ENCODE measurements at places on chromosomes 7 and 10.

DNA sequence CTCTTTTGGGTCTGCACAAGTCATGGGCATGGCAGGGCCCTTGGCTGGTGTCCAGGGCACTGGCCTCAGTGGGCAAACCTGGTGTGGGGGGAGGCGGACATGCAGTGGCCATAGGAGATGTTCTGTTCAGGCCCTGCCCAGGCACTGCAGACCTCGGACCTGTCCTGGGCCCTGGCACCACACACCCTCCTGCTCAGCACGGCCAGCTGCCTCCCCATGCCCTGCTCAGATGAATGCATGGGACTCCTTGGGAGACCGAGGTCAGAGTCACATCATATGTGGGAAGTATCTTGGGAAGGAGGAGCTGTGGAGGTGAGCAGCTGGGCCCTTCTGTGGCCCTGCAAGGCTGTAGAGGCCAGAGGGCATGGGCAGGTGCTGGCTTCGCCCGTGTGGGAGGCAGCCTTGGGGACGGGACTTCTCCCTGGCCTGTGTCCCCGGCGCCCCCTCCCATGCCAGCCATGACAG, 130.8 kb downstream of the VIPR2 start:
- DNase-seq, result no peak

DNA sequence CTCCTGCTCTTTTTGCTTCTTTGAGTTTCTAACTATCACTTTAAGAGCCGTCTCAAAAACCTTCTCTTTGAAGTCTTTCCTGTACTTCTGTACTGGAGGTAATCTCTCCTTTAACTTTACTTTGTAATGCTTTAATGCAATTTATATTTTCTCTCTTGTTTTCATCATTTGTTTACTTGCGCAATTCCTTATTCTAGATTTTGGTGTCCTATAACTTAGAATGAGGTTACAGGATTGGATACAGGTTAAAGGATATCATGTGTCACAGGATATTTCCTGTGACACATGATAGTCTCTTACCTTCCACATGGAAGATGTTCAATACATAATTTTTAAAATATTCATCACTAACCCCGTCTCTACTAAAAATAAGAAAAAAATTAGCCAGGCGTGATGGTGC, 42.4 kb upstream of the CPN1 start:
- no peak for DNase-seq

- no peak for DNase-seq
Observed at GRCh38 chr10:52447931-52448353, 133.9 kb downstream of the DKK1 start.

GRCh38 chr7:47905076-47905920, 43.0 kb downstream of the PKD1L1 start:
- no peak for DNase-seq

- no peak for DNase-seq
Observed at GRCh38 chr7:44145969-44146911, 5.1 kb upstream of the MYL7 start.

DNA sequence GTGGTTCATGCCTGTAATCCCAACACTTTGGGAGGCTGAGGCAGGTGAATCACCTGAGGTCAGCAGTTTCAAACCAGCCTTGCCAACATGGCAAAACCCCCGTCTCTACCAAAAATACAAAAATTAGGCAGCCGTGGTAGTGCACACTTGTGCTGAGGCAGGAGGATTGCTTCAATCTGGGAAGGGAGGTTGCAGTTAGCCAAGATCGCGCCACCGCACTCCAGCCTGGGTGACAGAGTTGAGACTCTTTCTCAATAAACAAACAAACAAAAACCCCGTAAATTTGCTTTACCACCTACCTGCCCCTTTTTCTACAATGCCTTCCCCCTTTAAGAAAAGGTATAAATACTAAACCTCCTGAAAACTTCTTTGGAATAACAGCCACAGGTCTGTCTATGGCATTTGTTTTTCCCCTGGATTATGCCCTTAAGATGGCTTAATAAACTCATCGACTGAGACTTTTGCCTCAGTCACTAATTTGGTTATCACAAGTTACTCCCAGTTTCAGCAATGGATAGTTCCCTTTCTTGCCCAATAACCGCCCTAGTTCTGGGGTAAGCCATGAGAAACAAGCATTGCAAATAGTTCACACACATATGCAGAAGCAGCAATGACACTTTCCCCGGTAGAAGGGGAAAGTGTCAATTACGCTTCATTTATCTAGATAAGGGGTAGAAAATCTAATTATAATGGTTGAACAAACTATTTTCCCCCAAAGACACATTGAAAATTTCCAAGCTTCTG, 52.8 kb upstream of the SVIL start:
- no peak for DNase-seq

DNA sequence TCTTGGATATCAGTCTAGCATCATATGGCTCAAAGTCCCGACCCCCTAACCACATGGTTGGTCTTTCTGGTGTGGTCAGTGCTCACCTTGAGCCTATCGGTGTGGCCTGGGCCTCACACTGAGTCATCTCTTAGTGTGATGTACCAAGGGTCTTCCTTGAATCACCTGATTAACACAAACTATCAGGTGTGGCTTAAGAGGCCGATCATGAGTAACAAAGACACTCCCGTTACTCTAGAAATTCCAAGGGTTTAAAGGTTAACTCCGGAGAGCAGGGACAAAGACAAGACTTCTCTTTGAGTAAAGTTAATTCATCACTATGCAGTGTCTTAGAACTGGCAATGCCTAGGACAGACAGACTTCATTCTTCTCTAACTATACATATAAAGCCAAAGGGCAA, 52.3 kb upstream of the ARMC3 start:
- no peak for DNase-seq

GRCh38 chr10:35607475-35608327, 2.6 kb downstream of the GJD4 start:
- no peak for DNase-seq

- no peak for DNase-seq
Observed at GRCh38 chr10:98587156-98587837, 140.6 kb upstream of the HPS1 start.

DNA sequence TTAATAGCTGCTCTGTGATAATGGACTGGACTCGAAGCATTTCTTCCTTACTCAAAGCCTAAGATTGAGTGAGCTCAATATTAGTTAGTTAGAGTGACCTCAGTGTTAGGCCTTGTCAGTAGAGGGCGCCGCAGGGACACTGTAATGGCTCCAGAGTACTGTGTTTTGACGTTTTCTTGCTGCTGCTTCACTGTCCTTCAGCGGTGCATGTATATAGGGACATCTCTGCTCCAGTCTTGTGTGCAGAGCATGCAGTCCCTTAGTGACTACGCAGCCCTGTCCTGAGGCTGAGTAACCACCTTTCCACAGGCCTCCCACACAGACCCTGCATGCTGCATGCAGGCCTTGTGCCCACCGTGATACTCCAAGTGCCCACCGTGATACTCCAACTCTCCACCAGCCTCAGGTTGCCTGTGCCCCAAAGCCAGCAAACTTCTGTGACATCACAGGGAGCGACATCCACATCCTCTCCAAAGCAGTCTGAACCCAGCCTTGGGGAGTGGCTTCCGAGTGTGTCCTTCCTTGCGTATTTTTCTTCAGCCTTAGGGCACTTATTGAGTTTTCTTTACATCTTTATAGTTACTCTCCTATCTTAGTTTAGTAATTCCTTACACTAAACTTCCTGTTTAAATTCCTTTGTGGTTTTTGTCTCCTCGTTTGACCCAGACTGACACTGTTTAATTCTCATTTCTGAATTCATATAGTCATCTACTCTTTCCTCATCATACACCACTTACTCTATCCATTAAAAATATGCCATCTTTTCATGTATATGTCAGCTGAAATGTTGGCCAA, 118.2 kb downstream of the JAZF1 start:
- peak; percentile 86 for DNase-seq

DNA sequence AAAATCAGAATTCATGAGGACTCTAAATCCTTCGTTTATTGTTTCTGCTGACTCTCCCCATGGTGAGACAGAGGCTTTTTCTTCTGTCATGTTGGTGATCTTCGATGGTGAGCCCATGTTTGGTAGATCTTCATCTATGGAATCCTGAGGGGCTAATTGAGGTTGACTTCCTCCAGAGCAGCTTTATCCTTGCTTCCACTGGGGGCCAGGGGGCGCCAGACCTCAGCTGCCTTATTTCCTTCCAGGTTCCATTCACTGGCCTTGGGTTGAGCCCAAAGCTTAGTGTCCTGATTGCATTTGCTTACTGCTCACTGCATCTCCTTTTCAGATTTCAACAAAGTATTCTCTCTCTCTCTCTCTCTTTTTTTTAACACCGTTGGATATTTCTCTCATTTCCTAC, 80.7 kb downstream of the GCC1 start:
- no peak for DNase-seq

DNA sequence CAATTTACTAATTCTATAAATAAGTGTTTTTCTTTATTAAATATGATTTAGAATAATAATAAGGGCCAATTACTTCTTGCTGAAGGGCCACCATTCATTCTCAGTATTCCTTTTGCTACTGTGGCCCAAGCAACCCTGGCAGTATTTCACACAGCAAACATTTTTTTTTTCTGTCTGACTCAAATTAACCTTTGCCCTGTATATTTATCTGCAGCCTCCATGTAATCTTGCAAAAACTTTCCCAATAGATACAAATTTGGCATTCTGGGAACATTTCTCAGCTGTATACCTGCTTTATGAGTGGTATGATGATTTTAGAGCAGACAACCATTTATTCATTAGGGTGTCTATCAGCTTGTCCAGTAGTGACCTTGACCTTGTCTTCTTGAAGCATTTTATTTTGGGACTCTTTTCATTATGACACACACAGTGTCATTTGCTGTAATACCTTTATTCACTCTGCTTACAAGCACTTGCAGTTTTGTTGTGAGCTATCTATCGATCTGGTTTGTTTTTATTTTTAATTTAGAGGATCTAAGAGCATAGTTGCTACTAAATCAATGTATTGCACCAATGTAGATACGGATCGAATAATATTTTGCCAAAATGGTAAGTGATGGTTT, 159.7 kb upstream of the PLXDC2 start:
- DNase-seq, result no peak

DNA sequence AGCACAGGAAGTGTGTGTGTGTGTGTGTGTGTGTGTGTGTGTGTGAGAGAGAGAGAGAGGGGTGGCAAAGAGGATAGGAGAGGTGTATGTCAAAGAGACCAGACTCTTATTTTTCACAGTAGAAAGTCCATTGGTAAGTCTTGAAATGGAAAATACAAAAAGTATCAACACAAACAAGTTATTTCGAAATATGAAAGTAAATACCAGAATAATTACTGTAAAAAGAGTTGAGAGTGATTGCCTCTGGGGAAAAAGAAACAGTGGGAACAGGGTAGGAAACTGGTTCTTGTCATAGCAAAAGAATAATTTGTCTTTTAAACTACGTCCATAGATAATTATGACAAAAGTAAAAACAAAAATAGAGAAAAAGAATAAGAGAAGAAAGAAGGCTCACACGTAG, 29.0 kb upstream of the EIF5AL1 start:
- no peak for DNase-seq

DNA sequence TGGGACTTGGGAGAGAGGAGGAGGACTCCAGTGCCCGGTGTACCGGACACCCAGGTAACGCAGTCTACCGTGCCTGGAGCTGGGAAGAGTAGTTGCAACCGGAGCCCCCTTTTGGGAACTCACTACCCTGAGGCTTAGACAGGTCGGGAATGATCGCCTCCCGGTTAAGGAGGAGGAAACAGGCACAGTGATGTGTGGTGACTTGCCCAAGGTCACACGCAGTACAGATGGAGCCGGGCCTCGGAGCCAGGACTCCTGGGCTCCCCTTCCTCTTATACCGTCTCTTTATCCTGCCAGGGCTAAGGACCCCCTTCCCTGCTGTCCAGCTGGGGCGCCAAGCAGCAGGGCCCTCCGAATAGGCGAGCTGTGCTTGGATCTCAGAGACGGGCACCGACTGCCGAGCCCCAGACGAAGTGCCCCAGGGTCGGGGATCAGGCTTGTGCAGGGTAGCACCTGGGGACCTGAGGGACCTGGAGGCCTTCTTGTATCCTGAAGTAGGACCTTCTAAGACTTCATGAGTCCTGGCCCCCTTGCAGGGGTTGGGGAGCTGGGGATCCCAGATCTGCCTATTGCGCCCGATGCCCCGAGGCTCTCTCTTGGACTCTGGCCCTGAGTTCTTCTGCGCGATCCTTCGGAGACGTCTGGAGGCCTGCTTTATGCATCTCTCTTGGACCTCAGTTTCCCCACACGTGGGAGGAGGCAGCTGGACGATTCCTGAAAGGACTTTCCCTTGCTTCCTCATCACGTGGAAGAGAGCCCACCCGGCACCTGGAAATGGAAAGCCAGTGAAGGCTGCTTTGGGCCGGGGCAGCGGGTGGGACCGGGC, 767 bp upstream of the CYP26A1 start:
- no peak for DNase-seq
